ENCODE measurements at places on chromosomes 3 and 15.

- peak; percentile 83 for DNase-seq
Measured at GRCh38 chr3:84547971-84548970, 410.5 kb upstream of the CADM2 start.

GRCh38 chr3:69370901-69371301, 15.0 kb downstream of the FRMD4B start:
- DNase-seq: no peak

GRCh38 chr3:36512555-36512954, 132.3 kb downstream of the STAC start:
- DNase-seq: no peak

- DNase-seq: no peak
Measured at GRCh38 chr15:76342058-76342381, 5.4 kb downstream of the ISL2 start.

DNA sequence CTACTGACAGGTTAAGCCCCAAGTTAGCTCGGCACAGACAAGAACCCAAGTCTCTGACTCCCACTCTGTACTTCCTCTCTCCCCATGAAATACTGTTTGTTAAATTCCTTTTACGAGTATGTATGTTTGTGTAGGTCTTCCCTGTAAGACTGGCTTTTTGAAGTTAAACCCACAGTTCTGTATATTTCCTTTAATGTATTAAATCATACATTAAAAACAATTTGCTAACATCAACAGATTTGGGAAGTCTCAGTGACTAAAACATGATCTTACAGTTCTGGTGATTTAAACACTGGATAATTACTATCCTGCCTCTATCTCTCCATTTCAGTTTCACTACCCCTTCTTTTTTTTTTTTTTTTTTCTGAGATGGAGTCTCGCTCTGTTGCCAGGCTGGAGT, 4.4 kb downstream of the CMTM6 start:
- DNase-seq: no peak

DNA sequence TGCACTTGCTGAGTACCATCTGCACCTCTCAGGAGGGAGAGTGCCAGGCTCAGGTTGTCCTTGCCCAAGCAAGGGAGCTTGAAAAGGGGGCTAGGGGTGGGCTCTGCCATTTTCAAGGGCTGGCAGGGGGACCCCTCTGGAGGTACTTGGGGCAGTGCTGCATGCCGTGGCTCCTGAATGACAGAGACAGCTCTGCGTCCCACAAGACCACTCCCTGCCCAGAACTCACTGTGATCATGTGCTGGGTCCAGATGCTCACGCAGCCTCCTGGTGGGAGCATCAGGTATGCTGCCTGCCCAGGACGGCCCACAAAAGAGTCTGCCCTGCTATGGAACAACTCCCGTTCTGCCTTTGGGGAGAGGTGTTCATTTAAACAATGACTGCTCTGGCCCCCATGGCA, 165.2 kb downstream of the GOLGA6L4 start:
- no peak for DNase-seq

DNA sequence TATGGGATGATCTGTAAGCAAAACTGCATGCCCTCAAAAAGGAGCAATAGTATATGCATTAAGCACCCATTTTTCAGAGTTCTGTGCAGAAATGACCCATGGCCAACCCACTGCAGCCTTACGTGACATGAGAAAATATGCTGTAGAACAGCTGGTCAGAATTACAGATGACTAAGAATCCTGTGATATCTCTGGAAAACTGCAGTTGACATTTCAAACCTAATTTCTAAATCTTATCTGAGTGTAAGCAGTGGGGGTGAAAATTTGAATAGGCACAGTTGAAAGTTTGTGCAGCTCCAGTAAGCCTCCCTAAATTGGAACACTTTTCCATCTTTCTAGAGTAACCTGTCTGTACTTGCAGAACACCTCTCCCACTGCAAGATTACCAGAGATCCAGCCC, 28.7 kb upstream of the COL6A6 start:
- DNase-seq: no peak

GRCh38 chr3:10299679-10300078, 6.9 kb upstream of the GHRL start:
- no peak for DNase-seq

- DNase-seq: no peak
Measured at GRCh38 chr3:46844397-46844796, 18.8 kb downstream of the MYL3 start.

DNA sequence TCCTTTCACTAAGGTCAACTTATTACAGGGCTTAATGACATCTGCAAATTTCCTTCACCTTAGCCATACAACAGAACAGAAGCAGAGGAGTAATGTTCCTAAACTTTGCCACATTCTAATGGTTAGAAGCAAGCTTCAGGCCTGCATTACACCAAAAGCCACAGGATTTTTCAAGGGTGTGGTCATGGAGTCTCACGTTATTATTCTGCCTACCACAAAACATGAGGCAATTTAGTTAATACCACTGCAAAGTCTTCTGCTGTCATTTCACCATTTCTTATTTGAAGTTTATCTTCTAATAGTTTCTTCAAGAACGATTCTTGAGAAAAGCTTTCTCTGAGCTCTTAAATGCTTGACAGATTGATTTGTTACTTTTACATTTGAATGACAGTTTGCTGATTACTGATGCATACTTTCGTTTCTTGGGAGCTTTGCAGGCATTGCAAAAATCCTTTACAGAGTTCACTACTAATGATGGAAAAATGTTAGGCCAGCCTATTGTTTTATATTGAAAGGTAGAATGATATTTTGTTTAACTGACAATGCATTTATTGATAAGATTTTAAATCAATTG, 1257.1 kb downstream of the NSUN3 start:
- DNase-seq: no peak

DNA sequence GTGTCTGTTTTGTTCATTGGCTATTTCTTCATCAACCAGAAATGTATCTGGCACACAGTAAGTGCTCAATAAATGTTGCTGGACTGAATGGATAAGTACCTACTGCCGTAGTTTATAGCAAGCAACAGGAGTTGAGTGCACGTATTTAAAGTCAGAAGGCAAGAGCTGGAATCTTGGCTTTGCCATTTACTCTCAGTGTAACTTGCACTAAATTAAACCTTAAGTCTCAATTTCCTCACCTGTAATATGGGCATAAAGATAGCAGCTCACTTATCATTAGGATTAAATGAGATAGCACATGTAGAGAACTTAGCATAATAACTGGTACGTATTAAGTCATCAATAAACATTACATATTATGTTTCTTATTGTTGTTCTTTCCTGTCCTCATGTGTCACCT, 13.0 kb upstream of the FAM174B start:
- no peak for DNase-seq

GRCh38 chr3:105414841-105415240, 48.1 kb downstream of the ALCAM start:
- no peak for DNase-seq

DNA sequence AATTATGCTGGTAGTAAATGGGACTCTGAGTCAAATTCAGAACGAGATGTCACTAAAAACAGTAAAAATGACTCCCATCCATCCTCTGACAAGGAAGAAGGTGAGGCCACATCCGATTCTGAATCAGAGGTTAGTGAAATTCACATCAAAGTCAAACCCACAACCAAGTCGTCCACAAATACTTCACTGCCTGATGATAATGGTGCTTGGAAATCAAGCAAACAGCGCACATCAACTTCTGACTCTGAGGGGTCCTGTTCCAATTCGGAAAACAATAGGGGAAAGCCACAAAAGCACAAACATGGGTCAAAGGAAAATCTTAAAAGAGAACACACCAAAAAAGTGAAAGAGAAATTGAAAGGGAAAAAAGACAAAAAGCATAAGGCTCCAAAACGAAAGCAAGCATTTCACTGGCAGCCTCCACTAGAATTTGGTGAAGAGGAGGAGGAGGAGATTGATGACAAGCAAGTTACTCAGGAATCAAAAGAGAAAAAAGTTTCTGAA, 15.1 kb upstream of the ZBTB47 start:
- DNase-seq: no peak

DNA sequence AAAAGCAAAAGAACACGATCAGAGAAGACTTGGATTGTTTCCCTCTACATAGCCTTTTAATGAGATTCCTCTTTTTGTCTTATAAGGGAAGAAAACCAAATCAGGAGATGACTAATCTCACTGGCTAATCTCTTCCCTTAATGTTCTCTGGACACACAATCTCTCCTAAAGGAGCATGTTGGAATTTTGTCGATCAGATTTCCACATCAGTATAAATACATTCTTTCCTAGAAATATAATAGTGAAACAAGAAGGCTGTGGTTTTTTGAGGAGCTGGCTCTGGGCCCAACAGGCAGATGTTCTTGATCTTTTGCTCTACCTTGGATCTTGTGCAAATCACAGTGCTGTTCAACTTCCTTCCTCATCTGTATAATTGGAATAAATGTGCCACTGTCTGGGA, 94.0 kb downstream of the GTPBP8 start:
- DNase-seq: no peak

DNA sequence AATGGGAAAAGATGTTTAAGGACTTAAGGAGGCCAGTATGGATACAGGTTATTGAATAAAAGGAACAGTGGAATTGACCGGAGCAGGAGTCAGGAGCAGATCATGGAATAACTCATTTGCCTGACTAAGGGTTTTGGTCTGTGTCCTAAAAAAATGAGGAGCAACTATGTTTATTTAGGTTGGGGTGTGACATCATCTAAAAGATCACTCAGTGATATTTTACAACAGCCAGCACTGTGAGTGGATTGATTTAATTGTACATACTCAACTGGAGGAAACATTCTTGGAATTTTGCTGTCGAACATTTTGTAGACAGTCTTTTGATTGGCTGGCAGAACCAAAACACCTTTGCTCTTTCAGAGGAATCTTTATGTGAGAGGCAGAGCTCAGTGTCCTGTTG, 348.6 kb upstream of the CDIN1 start:
- no peak for DNase-seq

- DNase-seq: no peak
Measured at GRCh38 chr15:86855307-86856291, 775.9 kb downstream of the AGBL1 start.

DNA sequence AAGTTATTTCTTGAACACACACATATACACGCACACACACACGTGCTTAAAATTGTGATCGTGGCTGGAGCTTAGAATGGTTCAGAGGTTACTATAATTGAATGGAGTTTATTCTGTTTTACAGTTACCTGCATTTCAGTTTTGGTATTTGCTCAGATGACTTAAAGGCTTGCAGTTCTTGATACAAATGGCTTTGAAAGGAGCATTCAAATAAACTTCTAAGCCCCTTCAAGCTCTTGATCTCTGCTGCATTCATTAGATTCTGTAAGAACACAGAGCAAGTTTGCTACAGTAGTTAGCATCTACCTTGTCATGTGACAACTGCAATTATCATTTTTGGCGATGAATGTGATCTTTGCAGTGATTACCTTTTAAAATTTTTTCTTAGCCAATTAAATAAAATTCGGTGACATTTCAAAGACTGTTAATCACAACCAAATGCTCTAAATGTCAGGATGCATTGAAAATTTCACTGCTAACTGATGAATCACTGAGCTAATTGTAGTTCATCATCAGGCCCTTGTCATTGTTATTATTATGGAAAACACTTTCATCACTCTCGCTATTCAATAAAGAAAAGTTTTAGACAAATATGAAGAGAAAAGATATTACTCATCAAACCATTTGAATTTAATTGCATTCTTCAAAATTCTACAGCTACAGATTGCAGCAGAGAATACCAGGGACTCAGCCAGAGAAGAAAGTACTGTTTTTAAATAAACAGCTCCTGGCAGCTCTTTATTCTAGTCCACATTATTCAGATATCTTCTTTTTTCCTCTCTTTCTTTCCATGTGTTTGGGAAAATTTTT, 296.1 kb downstream of the LRTM1 start:
- no peak for DNase-seq

Data from NCI-H2029 (cell line).